Stimulated activated CD4-positive, alpha-beta T cell treated with anti-CD3 and anti-CD28 coated beads, Interleukin-1b, Interleukin-23, amount 100 ng/mL, for 1 hour (primary cell): ENCODE measurements at places on chromosomes 5 and 9.

DNA sequence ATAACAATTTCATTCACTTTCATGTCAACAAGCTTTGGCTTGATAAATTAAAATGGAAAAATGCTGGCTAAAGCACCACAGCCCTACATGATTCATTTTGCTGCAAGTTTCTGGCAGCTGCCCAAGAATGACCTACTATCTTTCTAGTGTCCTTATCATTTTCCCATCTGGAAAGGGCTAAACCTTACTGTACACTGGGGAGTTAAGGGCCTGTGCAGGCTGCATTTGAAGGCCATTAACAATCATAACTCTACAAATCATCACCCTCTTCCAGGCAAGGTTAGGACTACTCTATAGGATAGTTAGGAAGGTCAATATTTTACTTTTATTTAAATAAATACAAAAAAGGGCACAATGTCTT lies 579.7 kb upstream of the ZNF608 start:
- no peak for DNase-seq

- no peak for DNase-seq
These were observed 21.1 kb upstream of the LHX2 start for GRCh38 chr9:123990427-123990826.

GRCh38 chr5:95861221-95861863 lies 38.8 kb upstream of the GLRX start:
- no peak for DNase-seq

- DNase-seq = no peak
These were observed 96.1 kb upstream of the NFIL3 start for GRCh38 chr9:91519520-91520277.

- DNase-seq = no peak
These were observed 60.2 kb upstream of the SRP19 start for GRCh38 chr5:112800891-112801290.

DNA sequence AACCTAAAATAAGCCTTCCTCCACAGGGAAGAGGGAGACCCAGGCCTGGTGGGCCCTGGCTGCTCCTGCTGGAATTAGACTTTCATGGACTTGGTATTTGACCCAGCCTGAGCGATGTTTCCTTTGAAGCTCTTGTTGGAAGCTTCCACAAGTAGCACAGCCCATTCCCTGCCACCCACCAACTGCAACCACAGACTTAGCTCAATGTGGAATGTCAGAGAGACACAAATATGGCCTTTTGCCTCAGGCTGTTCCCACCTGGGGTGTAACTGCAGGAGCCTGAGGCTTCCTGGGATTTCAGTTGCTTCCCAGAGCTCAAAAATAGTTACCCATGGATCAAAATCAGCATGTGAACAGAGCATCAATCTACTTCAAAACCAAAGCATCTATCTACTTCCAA lies 70.3 kb upstream of the LHFPL2 start:
- no peak for DNase-seq

DNA sequence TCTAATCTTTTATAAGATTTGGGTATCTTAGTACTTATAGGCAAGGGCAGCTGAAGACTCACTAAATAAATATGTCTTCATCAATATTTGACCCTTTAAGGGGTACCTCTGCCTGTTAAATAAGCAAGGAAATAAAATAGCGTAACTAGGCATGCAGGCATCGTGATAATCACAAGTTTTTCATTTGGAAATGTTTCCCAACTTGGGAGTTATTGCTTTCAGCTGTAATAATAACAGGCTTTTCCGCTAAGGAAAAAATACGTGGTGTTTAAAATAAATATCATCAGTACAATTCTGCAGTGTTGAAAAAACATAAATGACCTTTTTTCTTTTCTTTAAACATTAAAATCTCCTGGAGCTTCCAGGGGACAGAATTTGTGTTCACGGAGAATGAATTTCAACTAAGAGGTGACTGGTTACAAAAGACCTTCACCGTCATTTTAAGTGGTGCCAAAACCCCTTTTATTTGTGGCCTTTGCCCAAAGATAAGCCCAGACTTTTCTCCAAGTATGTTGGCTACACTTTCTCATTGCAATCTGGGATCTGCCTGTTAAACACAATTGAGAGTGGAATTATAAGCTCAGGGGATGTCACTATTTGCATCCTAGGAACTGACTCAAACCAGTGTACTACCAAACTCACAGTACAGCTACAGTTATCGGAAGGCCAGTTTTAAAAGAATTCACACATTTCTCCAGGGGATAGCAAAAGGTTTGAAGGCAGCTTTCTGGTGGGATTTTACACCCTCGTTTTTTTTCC lies 218.6 kb downstream of the FBXL7 start:
- no peak for DNase-seq

- no peak for DNase-seq
These were observed 202.6 kb upstream of the MAP3K1 start for GRCh38 chr5:56612759-56613158.

DNA sequence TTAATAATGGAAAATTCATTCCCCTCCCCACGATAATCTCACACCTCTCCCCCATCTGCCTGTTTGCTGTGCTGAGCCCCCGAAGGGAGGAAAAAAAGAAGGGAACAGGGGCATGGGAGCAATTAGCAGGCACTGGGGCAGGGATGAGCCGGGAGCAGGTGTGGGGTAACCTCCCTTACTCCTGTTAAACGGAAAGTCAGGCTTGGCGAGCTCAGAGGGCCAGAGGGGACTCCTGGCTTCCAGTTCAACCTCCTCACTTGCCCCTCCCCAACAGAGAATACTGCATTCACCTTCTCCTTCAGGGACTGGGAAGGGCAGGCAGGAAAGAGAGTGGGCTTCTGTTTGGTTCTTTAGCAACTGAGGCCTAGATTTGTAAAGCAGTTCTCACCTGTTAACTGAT lies 1.6 kb downstream of the AFAP1L1 start:
- no peak for DNase-seq

DNA sequence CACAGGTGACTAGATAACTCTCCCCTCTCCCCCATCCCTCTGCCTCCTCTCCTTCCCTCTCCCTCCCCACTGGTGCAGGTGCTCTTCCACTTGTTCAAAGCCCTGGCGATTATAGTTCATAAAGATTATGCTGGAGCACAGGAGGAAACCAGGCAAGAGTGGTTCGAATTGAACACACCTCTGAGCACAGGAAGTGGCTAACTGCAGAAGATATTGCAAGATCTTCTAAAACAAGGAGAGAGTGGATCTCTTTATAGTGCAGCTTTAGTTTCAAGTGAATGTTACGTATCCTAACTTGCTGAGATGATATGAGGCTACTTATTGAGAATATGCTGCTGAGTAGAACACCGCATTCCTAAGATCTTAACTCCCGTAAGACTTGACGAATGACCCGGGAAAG lies 178.4 kb downstream of the GOLPH3 start:
- no peak for DNase-seq

- no peak for DNase-seq
These were observed 409.5 kb downstream of the PDE4D start for GRCh38 chr5:59483971-59484472.

- no peak for DNase-seq
These were observed 1.1 kb downstream of the RELL2 start for GRCh38 chr5:141637767-141638419.

GRCh38 chr5:56470007-56470406 lies 236.9 kb upstream of the ANKRD55 start:
- no peak for DNase-seq

GRCh38 chr5:172875505-172876279 lies 41.6 kb downstream of the ERGIC1 start:
- DNase-seq = no peak
